ENCODE measurements at places on chromosomes 6 and 20.

DNA sequence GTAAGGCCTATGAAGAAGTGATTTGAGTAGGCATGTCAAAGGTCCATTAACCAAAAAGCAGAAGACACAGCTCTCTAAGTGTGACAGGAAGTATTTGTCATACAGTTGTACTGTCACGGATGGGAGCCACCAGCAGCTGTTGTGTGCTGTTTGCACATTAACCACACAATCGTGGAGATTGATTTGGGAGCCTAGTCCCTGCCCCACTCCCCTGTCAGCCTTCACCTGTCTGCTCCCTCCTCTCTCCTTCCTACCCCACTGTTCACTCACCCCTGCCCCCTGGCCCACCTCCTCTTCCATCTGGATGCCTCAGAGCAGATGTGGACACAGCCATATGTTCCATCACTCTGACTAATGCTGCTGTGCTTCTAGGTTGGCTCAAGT lies 124.7 kb upstream of the SPACA1 start:
- DNase-seq, result no peak

GRCh38 chr6:100726666-100727065 lies 154.5 kb downstream of the ASCC3 start:
- peak; percentile 84 for DNase-seq

- no peak for DNase-seq
Observed at GRCh38 chr6:64691064-64691463, 1016.0 kb downstream of the EYS start.

- DNase-seq, result no peak
Observed at GRCh38 chr20:63759377-63759901, 19.9 kb downstream of the SLC2A4RG start.

GRCh38 chr6:122129313-122130025 lies 270.0 kb upstream of the HSF2 start:
- no peak for DNase-seq

- DNase-seq, result no peak
Observed at GRCh38 chr6:74956559-74957428, 249.1 kb downstream of the COL12A1 start.

- peak; percentile 63 for DNase-seq
Observed at GRCh38 chr6:45923831-45924391, 91.7 kb downstream of the CLIC5 start.

DNA sequence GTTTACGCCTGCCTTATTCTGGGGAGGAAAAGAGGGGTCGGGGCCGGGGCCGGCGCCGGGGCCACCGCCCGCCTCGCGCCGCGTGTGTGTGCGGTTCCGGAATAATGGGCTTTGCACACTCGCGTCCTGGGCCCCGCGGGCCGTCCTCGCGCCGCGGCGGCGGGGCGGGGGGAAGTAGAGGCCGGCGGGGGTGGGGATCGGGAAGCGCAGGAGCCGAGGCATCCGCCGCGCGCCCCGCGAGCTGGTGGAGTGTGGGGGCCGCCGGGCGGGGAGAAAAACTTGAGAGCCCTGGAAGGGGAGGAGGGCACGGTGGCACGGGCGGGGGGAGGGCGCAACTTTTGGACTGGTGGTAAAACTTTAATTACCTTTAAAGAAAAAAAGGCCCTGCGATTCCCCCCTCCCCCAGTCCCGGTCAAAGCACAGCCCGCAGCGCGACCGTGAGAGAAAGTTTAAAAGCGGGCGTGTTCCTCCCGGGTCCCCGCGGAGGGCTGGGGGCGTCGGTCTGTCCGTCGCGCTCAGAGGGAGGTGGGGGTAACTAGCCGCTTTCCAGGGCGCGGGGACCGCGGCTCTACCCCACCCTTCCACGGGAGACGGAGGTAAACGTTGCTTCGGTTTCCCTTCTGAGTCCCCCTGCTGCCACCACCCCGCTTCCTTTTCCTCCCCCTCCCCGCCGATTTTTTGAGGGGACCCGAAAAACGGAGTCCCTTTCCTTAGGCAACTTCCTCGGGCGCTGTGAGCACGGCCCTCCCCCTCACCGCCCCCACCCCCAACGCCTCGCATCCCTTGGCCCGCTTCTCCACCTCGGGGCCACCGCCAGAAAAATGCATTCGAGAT lies 1.9 kb downstream of the L3MBTL3 start:
- DNase-seq, result peak; percentile 23

DNA sequence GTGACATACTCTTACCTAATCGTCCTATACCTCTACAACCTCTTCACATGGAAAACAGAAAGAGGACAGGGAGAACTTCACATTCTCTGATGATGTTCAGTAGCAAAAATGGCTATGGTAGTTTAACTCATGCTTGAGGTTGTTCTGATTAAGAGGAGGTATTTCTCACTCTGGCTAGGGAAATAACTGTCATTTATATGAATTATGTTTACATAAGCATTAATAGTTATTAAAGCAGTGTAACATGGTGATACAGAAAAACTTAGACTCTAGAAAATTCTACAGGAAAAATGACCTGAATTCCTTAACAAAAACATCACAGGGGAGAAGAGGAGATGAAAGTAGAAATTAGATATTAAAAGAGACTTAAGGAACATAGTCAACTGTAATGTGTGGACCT lies 57.3 kb downstream of the MAP3K5 start:
- no peak for DNase-seq

GRCh38 chr6:168862346-168862980 lies 391.2 kb downstream of the THBS2 start:
- DNase-seq, result no peak

- no peak for DNase-seq
Observed at GRCh38 chr6:166286839-166287271, 21.3 kb downstream of the PRR18 start.

- peak; percentile 63 for DNase-seq
Observed at GRCh38 chr6:144922120-144922722, 637.1 kb downstream of the UTRN start.

- DNase-seq, result no peak
Observed at GRCh38 chr20:15807271-15807670, 766.0 kb downstream of the KIF16B start.
